D341Med (cell line): ENCODE measurements at places on chromosomes 7 and 10.

GRCh38 chr7:22660732-22661131 is 66.3 kb upstream of the IL6 start:
- no peak for DNase-seq

GRCh38 chr7:30795161-30795948 is 24.1 kb downstream of the MINDY4 start:
- DNase-seq = no peak

GRCh38 chr10:33234831-33235237 is 99.6 kb downstream of the NRP1 start:
- DNase-seq = no peak

- no peak for DNase-seq
Observed at GRCh38 chr7:132080967-132081668, 495.2 kb downstream of the PLXNA4 start.

GRCh38 chr7:50771120-50772002 is 11.3 kb downstream of the GRB10 start:
- no peak for DNase-seq

- no peak for DNase-seq
Observed at GRCh38 chr10:70682920-70683600, 10.8 kb downstream of the ADAMTS14 start.

DNA sequence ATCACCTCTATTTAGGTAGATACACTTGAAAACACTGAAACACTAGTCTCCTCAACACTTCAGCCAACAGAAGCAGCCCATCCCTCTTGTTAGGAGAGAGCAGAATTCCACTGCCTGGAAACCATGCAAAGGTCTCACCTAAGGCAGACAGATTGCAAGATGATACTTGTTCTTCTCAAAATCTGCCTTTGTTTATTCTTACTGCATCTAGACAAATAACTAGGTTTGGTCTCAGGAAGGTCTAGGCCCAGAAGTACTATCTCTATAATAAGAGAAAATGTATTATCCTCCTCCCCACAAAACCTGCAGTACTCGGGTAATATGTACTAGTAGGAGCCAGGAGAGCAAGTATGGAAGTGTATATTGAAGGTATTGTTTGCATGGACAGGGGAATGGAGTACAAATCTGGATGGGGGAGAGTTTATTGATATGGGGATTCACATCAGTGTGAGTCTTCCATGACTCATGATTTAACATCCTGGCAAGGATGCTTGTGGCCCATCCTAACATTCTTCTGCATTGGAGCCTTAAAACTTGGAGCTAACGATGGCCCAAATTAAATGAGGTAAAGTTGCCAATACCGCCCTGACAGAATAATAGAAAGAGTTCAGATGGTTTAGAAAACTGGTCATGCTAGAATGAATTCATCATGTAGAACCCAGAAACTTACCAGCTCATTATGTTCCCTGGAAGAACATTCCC is 109.2 kb downstream of the EPC1 start:
- DNase-seq = no peak

DNA sequence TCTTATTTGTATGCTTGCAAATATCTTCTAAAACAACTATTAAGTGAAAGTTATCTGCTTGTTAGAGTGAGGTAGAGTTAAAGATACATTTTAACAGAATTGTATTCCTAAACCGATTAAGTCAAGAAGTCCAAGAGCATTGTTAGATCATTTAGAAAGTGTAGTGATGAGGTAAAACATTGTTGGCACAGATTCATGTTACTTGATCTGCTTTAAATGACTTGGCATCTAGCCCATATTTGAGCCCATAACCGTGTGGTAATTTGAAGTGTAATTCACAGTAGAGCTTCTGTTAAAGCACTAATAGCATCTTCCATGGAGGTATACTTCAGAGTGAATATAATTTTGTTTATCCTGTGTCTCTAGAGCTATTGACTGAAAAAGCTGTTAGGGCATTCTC is 62.1 kb downstream of the PTEN start:
- peak; percentile 34 for DNase-seq

DNA sequence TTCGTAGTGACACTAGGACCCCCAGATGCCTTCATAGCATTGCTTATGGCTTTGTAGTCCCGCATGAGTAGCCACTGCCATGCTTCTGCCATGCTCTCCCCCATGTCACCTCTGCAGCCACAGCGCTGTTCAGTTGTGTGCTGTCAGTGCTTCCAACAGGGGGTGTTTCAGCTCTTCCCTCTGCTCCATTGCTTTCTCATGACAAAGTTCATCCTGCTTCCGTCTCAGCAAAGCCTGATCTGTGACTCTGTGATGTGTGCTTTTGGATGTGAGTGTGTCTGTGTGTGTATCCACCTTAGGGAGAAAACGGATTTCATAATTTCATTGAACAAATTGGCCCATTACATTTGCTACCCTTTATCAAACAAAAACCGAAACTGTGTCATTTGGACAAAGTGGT is 134.9 kb upstream of the SAMD8 start:
- no peak for DNase-seq

- DNase-seq = no peak
Observed at GRCh38 chr10:132460071-132460470, 63.1 kb downstream of the PWWP2B start.

DNA sequence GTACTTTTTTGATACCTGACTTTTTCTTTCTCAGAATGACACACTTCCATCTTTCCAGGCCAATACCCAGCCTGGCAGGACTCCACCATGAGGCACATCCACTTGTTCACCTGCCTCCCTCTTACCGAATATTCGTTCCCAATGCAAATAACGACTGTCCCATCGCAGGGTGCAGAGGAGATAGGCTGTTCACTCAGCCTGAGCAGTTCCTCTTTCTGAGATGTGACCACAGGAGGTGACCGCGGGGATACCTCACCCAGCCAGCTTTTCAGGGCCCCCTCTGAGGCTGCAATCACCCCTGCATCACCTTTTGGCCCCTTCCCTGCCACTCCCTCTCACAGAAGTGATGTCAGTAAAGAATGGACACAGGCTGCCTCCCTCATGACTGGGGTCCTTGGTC is 28.3 kb downstream of the PTPRN2 start:
- DNase-seq = no peak

DNA sequence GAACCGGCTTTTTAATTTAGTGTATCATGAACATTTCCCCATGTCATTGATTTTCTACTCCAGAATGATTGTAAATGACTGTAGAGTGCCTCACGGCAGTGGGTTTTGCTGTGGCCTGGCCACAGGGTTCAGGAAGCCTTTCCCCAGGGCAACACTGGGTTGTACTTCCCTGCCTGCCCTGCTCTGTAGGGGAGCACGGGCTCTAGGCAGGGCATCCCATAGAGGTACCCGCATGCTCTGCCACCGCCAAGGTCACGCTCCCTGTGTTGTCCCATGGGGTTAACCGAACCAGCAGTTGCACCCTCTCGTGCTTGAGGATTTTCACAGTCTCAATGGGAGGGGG is 63.8 kb downstream of the BPGM start:
- no peak for DNase-seq

GRCh38 chr10:27525819-27526218 is 21.7 kb downstream of the RAB18 start:
- DNase-seq = no peak

DNA sequence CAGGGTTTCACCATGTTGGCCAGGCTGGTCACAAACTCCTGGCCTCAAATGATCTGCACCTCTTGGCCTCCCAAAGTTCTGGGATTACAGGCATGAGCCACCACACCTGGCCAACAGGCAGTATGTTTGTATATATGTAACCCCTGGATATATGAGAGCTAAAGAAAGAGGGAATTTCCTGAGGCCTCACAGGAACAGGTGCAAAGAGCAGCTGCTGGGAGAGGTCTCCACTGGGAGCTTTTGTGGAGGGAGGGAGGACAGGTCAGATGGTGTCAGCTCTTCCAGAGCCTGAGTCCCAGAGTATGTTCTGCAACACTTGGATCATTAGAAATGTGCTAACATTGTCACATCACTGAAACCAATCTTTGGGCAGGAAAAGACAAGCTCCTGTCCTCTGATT is 110.1 kb upstream of the KIF5B start:
- no peak for DNase-seq

DNA sequence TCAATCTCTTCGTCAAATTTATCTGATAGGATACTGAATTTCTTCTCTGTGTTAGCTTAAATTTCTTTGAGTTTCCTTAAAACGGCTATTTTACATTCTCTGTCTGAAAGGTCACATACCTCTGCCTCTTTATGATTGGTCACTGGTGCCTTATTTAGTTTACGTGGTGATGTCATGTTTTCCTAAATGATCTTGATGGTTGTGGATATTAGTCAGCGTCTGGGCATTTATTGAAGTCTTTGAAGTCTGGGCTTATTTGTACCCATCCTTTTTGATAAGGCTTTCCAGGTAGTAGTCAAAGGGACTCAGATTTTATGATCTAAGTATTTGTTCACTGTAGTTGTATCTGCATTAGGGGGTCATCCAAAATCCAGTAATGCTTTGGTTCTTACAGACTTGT is 1407.5 kb upstream of the LRRTM3 start:
- no peak for DNase-seq

- no peak for DNase-seq
Observed at GRCh38 chr10:118983263-118983662, 46.3 kb upstream of the NANOS1 start.

DNA sequence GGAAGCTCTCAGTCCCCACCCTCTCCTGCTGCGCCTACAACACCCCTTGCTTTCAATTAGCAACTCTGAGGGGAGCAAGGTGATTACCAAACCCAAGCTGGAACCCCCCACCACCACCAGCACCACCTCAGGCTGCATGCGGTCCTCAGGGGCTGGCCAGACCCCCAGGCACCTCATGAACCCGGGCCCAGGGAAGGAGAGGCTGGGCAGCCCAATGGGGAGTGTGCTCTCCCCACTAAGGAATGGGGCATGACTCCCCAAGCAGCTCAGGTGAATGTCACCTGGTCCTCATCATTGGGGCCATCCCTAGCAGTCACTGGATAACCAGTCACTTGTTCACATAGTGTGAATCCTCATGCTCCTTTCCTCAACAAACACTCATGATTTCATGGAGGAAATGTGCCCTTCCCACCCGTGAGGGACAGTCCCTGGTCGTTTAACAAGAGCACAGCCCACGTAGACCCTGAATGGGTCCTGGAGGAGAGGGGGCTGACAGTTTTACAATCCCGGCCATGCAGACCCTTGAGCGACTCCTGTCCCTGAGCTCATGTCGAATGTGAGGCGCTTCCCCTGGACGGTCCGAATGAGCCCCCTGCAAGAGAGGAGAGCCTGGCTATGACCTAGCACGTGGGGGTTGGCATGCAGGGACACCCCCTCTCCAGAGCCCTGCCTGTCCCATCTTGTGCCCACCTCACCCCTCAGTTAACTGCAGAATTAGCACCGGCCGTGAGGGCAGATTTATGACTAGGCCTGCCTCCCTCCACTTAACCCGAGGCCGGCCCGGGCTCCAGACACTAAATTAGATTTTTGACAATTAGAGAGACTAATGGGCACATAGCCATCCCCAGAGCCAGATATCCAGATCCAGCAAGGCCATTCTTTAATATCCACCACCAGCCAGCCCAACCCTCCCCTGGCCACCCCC is 29.1 kb downstream of the POLL start:
- no peak for DNase-seq

- DNase-seq = no peak
Observed at GRCh38 chr7:153934629-153935028, 117.6 kb upstream of the DPP6 start.

- no peak for DNase-seq
Observed at GRCh38 chr7:36600869-36601530, 123.3 kb downstream of the AOAH start.

DNA sequence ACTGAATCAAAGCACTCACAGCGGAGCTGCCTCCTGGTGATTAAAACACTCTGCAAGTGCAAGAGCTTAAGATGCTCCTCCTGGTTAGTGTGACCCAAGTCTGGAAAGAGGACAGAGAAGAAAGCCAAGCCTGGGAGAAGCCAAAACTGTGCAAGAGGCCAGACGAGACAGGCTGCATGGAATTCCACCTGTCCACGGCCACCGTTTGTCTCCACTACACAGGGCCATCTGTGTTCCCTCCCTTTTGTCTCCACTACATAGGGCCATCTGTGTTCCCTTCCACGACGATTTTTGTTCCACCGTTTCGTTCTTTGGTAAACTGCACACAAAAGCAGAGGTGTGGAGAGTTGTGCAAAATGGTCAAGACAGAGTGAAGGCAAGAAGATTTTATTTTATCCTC is 233.0 kb downstream of the DIP2C start:
- no peak for DNase-seq

- DNase-seq = no peak
Observed at GRCh38 chr7:107966711-107967110, 36.2 kb downstream of the LAMB1 start.

GRCh38 chr10:30353851-30354250 is 4.8 kb upstream of the MTPAP start:
- DNase-seq = no peak

DNA sequence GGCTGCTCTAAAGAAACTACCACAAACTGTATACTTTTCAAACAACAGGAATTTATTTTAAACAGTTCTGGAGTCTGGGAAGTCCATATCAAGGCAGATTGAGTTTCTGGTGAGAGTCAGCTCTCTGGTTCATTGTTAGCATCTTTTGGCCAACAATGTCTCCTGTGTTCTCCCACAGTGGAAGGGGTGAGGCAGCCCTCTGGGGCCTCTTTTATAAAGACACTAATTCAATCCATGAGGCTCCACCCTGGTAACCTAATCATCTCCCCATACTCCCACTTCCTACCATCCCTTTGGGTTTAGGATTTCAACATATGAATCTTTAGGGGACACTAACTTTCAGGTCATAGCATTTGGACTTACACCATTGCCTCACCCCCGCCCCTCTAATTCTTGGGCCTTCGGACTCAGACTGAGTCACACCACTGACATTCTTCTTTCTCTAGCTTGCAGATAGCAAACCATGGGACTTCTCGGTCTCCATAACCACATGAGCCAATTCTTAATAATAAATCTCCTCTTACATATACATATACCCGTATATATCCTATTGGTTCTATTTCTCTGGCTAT is 64.3 kb upstream of the ANTXRL start:
- DNase-seq = no peak

- DNase-seq = no peak
Observed at GRCh38 chr7:84104826-84105225, 89.8 kb downstream of the SEMA3A start.

DNA sequence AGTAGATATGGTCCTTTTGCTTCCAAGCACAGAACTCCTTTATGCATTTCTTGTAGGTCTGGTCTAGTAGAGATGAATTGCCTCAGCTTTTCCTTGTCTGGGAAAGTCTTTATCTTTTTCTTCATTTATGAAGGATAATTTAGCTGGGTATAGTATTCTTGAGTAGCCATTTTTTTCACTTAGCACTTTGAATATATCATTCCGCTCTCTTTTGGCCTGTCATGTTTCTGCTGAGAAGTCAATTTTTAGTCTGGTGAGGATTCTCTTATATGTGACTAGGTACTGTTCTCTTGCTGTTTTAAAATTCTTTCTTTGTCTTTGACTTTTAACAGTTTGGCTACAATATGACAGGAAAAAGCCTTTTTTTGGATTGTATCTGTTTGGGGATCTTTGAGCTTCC is 68.6 kb upstream of the IMMP2L start:
- no peak for DNase-seq

DNA sequence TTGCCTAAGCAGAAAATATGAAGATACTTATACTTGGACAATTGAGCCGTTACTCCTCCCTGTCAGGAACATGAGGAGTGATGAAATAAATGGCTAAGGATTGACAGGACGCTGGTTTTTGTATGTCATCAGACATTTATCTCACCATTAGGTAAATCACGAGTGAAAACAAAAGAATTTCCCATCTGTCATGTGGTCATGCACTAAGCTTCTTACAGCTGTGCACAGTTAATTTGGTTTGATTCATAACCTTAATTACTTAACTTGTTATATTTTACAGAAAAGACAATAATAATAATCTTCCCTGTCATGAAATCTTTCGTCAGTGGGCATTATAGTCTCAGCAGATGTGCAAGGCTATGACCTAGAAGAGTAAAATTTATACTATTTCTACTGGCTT is 266.5 kb downstream of the HGF start:
- DNase-seq = no peak
